ENCODE measurements at places on chromosomes 4 and X.

GRCh38 chrX:53984895-53985294 lies 59.4 kb downstream of the PHF8 start:
- DNase-seq = no peak

- DNase-seq = no peak
Observed at GRCh38 chr4:10121568-10122208, 5.1 kb upstream of the WDR1 start.

GRCh38 chr4:118284169-118284568 lies 68.6 kb downstream of the PRSS12 start:
- DNase-seq = no peak

DNA sequence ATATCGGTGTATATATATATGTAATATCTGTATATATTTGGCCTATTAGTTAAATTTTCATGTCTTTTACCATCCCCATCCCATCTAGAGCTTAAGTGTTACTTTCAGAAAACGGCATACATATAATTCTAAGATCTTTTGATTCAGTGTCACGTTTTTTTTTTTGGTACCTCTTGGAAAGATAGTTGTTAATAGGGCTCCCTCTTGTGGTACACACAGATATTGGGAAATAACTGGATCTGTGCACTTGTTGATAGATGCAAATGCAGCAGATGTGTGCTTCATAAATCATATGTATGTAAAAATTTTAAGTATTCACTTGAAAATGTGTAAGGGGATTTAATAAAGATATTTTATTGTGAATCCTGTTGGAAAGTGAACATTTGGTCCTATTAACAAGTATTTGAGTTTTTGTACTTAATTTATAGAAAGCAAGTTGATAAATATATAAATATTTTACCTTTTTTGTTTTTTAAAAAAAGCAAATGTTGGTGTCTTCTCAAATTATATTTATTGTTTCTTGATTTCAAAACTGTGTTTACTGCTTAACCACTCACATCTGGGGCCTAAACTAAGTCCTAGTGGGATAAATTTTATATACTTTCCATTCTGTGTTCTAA lies 74.7 kb downstream of the PAQR3 start:
- peak; percentile 76 for DNase-seq

DNA sequence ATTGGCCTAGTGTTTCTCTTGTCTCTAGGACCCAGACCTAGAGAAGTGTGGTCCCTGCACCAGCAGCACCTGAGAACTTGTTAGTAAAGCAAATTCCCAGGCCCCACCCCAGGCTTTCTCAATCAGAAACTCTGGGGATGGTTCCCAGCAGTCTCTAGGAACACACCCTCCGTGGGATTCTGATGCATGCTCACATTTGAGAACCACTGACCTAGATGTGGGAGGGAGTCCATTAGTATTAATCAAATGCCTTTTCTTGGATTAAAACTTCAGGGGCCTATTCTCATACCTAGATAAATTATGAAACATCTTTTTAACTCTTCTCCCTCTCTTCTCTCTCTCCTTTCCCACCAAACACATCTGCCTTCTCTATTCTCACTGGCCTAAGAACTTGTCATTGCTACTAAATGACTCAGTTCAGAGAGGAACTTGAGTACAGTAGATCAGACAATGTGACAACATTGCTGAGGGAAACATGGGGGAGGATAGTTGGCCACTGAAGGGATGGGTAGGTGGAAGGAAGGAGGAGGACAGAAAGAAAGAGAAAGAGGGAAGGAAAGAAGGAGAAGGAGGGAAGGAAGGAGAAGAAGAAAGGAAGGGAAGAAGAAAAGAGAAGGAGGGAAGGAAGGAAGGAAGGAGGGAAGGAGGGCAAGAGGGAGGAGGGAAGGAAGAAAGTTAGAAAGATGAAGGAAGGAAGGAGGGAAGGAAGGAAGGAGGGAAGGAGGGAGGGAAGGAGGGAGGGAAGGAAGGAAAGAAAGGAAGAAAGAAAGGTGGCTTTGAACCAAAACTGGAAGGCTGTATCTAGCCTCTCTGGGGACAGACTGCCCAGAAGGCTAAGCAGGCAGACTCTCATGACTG lies 132.7 kb upstream of the MAP3K15 start:
- no peak for DNase-seq

- no peak for DNase-seq
Observed at GRCh38 chrX:79325263-79325958, 41.7 kb downstream of the ITM2A start.

- DNase-seq = peak; percentile 44
Observed at GRCh38 chrX:107324493-107325310, 118.3 kb downstream of the DNAAF6 start.

- DNase-seq = no peak
Observed at GRCh38 chr4:74112399-74113105, 13.6 kb upstream of the CXCL2 start.

DNA sequence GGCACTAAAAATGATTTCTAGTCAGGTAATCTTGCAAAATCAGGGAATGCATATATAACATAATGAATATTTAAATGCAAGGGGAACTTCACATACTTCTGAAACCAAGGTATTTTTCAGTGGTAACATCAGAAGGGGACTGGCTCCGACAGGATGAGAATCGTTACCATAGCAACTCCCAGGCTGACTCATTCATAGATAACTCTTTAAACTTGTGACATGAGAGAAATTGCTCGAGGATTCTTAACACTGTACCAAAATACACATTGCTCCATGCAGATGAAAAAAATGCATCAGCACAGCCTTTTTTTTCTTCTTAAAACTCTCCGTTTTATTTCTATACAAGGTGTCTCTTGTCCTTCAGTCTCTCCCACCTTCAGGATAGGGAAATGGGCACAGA lies 114.3 kb downstream of the GABRB1 start:
- DNase-seq = no peak
